Head of caudate nucleus (tissue), 42 donors: ENCODE measurements at places on chromosomes 12 and 14.

- no peak for DNase-seq
Observed at GRCh38 chr14:77505031-77505430, 6.4 kb upstream of the ISM2 start.

DNA sequence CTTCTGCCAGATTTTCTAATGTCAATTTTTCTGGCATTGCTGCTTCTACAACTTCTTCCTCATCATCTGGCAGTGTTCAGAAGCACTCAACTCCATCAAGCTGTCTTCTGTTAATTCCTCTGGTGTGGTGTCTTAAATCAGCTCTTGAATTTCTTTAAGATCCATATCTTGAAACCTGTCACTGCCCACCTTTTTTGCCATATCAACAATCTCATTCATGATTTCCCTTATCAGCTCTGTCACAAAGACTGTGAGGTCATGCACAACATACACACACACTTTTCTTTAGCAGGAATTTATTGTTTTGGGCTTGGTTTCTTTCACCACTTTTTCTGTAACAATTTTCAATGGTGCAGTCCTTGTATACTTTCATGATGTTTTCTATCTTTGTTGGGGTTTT, 7.2 kb downstream of the THAP2 start:
- no peak for DNase-seq

- DNase-seq, result no peak
Observed at GRCh38 chr14:92792885-92793284, 1.2 kb upstream of the GOLGA5 start.

- peak; percentile 50 for DNase-seq
Observed at GRCh38 chr14:91417983-91418386, 365 bp upstream of the CCDC88C start.

DNA sequence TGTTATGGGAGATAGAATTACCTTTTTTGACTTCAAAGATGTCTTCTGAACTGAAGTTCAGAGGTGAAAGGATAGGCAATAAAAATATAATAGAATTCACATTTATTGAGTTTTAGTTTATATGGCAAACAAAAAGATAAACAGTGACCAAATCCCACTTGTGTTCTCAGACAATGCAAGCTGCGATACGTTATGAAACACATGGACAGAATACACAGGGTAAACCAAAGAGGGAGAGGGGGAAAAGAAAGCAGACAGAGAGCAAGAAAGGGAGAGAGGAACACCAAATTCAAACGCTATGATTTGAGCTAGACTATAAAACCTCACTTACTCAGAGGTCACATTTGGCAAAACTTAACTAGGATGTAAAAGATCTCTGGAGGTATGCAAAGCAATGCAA, 238.2 kb upstream of the FLRT2 start:
- DNase-seq, result no peak

GRCh38 chr12:123559468-123559867, 24.9 kb upstream of the TMED2 start:
- DNase-seq, result peak; percentile 45

DNA sequence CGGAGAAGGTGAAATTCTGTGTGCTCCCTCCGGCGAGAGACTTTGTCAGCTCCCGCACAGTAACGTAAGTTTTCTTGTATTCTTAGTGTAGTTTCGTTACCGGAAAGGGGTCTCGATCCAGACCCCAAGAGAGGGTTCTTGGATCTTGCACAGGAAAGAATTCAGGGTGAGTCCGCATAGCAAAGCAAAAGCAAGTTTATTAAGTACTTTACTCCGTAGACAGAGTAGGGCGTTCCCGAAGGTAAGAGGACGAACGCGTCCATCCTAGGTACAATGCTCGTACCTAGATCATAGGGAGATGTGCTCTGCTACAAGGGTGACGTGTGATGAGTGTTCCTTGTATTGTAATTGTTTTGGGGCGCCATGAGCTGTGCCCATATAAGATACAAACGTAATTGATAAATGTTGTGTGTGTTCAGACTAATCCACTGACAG, 293 bp downstream of the IFI27L1 start:
- DNase-seq, result no peak

DNA sequence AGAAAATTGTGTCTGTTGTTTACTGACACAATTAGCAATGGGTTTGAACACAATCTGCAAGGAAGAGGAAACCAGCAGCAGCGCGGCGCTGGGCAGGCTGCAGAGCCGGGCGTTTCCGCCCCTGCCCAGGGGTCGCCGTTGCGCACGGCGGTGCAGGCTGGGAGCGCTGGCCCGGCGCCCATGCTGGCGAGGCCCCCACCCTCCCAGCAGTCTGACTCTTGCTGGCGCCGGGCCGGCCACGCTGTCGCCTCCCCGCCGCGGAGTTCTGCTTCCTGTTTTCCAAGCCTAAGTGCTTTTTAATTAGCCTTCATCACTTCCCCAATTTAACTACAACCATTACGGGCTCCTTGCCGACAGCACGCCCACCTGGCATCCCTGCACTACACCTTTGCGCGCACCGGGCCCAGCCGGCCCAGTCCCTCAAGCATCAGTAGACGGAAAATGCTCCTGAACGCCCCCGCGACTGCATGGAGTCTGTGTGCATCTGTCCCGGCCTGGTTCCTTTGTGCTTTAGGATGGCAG, 212.1 kb downstream of the GXYLT1 start:
- peak; percentile 77 for DNase-seq

DNA sequence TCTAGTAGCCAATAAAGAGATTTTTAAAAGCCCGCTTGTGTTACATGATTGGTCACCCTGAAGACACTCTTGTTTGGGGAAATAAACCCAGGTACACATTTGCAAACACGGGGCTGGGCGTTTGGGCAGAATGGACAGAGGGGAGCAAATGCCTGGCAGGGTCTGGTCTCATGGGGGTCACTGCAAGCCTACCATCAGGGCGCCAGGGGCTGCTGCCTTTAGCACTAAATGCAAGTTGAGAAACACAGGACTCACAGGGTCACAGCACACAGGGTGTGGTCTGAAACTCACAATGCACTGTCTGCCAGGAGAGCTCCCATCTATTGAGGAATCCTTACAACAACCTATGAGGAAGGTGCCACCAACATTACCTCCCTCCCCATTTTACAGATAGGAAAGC, 62.6 kb downstream of the CHGA start:
- no peak for DNase-seq

GRCh38 chr12:113191227-113191626, 5.7 kb downstream of the RITA1 start:
- no peak for DNase-seq
